ENCODE measurements at places on chromosomes 2 and 18.

GRCh38 chr2:86035883-86036668 is 69.6 kb downstream of the POLR1A start:
- DNase-seq: no peak

DNA sequence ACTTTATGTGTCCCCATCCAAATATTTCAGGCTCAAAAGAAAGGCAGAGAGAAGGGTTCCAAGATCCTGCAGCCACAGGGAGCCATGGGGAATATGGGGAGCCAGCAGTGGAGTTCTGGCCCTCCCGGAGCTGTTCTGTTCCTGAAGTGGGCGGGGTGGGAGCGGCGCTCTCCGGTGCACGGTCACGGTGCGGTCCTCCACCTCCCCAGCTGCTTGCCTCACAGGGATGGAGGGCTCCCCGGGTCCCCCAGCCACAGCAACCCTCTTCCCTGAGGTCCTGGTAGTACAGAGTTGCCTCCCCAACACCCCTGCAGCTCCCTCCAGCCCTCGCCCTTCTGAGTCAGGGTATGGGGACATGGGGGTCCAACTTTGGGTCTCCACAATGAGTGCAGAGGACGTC is 26.2 kb upstream of the SNED1 start:
- DNase-seq: no peak

DNA sequence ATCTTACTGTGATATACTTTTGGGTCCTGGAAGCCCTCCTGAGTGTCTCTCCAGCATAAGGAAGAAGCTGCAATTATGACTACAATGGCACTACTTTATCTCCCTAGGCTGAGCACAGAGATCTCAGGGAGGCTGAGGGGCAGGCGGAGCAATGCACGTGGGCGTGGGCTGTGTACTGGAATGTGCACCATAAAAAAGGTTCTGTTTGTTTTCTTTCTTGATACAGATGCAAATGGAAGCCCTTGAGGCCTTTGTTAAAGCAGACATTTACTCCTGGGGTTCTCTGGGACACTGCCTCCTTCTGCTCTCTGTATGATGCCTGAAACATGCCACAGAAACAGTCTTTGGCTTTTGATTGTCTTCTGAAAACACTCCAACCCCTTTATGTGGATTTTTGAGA is 79.1 kb upstream of the DLX2 start:
- DNase-seq: no peak

GRCh38 chr2:190119923-190120590 is 57.5 kb upstream of the MSTN start:
- DNase-seq: no peak

DNA sequence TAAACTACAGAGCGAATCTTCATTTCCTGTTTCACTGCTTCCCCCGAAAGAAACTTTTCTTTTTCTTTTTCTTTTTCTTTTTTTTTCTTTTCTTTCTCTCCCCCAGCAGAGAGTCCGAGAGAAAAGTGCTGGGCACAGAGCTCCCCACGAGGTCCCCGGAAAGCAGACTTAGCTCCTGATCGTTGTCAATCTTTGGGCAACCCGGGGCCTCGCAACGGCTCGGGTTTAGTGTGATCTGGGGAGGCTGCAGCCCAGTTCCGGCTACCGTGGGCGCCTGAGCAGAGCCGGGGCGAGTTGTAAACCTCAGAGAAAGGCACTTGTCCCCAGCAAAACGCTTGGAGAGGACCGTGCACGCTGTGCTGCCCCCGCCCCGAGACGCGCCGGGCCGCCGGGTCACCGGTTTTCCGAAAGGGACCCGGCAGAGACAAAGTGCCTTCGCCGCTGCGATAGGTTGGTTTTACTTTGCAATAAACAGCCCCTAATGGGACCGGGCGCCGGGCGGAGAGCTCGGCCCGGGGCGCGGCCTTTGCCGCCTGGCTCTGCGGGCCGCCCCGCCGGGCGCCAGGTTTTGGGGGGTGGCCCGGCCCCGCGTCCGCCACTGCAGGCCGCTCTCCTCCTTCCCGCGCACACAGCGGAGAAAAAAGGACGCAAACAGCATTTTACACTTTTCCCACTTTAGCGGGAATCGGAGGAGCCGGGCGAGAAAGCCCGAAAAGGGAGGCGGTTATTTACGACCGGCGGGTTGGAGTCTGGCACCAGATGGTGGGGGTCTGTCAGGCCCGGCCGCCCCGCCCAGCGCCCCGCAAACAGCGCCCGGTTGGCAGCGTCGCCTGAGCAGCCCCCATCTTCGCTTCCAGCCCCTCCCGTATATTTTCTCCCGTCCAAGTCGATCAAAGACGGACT is 136.0 kb downstream of the INSIG2 start:
- DNase-seq: peak; percentile 1

GRCh38 chr2:47075361-47076125 is 79.6 kb downstream of the STPG4 start:
- DNase-seq: no peak

DNA sequence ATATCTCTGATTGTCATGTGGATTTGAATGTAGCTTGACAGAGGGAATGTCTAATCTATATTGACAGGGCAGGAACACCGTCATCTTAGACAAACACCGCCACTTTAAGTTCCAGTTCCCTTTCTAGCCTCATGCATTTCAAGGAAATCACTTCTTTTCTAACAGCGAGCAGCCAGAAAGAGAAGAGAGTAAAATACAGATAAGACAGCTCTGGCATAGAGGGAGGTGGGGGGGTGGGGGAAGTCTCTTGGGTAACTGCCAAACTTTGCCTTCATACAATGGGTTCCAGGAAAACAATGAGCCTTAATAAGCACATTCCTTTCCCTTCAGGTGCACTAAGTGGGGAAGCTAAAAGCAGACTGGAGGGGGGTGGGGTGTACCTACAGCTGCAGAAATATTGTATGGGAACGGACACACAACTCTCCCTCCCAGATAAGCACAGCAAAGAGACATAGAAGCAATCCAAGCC is 37.2 kb downstream of the CASP10 start:
- no peak for DNase-seq

- DNase-seq: no peak
These were observed 96.6 kb downstream of the TMEM17 start for GRCh38 chr2:62409442-62409841.

- no peak for DNase-seq
These were observed 1322.0 kb downstream of the LRP1B start for GRCh38 chr2:140808820-140809219.

GRCh38 chr2:65057391-65058052 is 1.3 kb downstream of the CEP68 start:
- peak; percentile 32 for DNase-seq

GRCh38 chr2:232325324-232326273 is 53.0 kb upstream of the ALPP start:
- peak; percentile 17 for DNase-seq

- no peak for DNase-seq
These were observed 18.6 kb upstream of the KLF7 start for GRCh38 chr2:207184348-207184747.

DNA sequence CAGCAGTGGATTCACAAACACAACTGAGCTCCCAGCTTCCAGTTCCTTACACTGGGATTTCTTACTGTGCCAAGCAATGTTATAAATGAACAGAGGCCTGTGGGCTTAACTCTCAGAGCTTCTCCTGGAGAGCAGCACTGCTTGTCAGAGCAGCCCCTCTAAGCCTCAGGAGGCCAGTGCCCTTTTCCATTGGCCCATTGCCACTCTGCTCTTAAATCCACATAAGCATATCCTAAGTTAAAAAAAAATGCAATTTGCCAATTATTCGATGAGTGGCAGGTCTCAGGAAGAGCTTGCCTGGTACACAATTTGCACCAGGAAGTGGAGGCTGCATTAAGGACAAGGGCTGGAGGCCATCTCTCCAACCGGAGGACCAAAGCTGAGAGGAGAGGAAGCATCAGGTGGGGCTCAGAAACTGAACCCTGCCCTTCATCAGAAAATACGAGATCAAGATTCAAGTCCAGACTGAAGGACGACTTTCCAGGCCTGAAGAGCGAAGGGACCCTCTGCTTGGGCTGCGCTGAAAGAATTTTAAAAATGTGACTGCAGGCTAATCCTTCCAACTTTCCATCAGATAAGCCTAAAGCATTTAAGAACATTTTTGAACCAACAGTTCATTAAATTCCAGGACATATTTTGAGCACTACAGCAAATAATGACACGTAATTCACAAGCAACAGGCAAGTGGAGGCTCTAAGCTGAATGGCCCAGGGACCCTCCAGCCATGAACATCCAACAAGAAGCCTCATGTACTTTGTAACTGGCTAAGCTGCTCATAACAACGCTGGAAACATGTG is 28.4 kb upstream of the PXDN start:
- DNase-seq: no peak

- no peak for DNase-seq
These were observed 212.1 kb downstream of the DYSF start for GRCh38 chr2:71665168-71666093.

DNA sequence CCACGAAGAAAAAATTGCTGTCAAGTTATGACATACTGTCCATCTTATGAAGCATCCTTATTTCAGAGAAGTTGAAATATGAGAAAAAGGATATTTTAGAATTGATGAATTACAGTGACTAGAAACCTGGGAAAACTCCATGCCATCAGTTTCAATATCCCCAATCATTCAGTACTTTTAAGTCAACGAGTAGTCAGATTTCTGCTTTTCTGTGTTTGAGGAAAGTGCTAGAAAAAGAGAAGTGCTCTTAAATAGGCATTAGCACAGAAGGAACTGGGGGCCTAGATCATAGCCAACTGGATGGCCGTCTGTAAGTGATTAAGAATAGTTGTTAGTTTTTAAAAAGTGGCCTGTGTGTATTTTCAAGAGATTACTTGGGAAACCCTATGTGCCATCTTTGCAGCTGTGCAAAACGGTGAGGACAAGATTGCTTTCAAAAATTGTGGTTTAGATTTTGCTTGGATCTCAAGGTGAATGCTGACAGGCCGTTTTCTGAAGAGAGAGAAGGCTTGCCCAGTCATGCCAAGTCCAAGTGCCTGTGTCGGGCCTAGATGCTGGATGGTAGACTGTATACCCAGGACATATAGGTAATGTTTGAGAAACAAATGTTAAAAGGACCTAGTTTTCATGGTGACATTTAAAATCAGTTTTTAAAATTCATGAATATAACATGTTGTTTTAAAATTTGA is 5.1 kb downstream of the NEDD4L start:
- no peak for DNase-seq

DNA sequence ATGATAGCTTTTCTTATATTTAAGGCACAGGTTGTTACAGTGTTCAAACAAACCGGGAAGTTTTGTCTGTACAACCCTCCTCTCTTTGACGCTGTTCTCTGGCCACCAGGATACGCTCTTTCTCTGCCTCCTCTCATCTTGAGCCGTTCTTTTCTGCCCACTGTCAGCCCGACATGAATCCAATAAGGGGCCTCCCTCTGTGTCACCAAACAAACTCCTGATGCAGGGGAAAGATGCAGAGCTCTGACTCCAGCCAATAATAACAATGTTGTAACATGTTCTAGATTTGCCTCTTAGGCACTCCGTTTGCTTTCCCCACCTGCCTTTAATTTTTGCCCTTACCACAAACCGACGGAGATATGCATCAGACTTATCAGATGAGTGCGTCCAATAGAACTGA is 449.3 kb downstream of the SLC4A3 start:
- DNase-seq: no peak

GRCh38 chr2:232674491-232674890 is 22.6 kb upstream of the GIGYF2 start:
- DNase-seq: no peak

DNA sequence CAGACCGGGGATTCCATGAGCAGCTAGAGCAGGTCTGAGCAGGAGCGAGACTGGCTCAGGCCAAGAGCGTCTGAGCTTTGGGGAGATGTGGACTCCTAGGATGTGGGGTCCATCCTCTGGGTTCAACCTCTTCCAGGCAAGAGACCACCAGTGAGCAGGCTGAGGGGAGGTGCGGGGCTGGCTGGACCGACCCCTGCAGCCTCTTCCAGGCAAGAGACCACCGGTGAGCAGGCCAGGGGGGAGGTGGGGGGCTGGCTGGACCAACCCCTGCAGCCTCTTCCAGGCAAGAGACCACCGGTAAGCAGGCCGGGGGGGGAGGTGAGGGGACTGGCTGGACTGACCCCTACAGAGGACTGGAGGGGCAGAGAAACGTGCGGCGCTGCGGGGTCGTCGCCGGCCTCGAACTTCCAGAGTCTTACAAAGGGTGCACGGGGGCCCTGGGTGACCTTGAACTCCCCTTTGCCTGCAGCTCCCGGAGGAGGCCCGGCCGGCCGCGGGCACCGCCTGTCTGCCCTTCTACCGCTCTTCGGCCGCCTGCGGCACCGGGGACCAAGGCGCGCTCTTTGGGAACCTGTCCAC is 63.4 kb downstream of the TPO start:
- no peak for DNase-seq

DNA sequence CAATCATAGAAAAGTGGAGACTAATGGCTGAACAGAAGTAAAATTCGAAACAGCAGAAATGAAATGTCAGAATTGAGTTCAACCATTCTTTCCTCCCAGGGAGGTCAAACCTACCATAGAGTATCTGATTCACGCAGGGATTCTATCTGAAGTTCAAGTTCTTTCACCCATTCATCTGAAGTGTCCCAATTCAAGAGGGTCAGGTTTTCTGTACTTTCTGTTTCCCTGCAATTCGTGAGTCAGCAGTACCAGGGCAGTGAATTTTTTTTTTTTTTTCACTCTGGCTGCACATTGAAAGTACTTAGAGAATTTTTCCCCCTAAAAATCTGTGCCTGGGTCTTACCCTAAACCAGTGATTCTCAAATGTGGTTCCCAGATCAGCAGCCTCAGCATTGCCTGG is 40.9 kb upstream of the CCDC88A start:
- DNase-seq: no peak

- no peak for DNase-seq
These were observed at the start of gene ACADL for GRCh38 chr2:210224941-210225672. ACADL (minus strand) TSS chr2:210225447; CDS start chr2:210225263, 184 bp downstream.

DNA sequence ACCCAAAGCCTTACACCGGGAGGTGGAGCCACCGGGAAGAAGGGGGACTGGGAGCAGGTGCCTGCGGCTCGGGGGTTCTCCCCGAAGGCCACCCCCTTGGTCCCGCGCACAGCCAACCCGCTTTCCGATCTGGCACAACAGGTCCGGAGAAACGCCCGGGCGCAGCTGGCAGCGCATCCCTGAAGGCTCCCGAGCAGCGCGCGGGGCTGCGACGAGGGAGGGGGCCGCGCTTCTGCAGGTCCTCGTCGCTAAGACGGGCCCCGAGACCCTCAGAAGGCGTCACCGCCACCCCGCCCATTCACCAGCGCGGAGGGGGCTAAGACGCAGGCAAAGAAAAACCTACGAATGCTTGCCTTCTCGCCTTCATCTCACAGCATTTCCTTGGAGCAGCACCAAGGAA is 1.8 kb downstream of the CBLN2 start:
- DNase-seq: no peak

DNA sequence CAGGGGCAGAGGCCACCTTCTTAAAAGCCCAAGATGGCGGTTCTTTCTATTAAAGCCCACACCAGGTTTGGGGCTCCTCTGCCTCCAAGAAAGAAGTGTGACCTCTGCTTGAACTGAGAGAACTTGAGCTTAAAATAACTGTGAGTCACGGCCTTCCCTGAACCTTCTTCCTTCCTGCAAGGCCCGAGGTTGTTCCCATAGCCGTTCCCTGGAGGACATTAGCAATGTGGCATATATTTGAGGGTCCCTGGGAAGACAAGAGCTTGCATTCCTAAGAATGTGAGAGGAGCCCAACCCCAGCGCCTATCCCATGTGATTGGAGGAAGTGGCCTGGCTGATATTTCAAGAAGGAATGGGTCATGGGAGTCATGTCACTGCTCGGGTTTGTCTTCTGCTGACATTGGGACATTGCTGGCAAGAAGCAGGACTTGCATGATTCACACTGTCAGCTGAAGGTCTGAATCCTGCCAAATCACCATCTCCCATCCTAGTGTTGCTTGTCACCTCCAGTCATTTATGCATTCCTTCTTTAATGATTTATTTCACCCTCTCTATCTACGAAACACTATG is 168.1 kb downstream of the TRIB2 start:
- DNase-seq: no peak

- no peak for DNase-seq
These were observed 124.8 kb downstream of the DTNA start for GRCh38 chr18:34834897-34835296.

GRCh38 chr2:24418166-24418841 is 58.0 kb upstream of the ITSN2 start:
- DNase-seq: no peak

Measured in stimulated activated CD4-positive, alpha-beta T cell treated with anti-CD3 and anti-CD28 coated beads, Interleukin-1b, Interleukin-23, amount 100 ng/mL, for 1 hour (primary cell).